ENCODE measurements at places on chromosomes 2 and 18.

- no peak for DNase-seq
These were observed 55.8 kb downstream of the ASXL2 start for GRCh38 chr2:25822190-25823117.

DNA sequence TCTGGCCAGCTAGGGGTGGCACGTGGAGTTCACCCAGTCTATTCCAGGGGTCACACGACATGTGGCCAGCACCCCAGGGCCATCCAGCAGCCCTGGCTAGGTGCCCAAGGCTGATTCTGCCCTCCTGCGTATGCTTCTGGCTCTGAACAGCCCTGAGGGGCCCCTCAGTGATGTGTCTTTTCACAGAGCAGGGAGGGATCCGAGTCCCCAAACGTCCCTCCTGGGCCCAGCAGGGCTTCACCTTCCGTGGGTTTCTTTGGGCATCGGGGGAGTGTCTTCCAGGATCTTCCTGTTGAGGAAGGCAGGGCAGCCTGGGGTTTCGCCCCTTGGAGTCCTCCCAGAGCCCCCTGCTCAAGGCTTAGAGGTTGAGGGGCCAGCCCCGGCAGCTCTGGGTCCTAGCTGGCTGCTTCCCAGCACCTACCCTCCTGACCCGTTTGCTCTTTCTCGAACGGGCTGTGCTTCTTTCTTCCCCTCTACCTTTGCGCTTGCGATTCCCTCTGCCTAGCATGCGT lies 165.9 kb downstream of the DYSF start:
- no peak for DNase-seq

DNA sequence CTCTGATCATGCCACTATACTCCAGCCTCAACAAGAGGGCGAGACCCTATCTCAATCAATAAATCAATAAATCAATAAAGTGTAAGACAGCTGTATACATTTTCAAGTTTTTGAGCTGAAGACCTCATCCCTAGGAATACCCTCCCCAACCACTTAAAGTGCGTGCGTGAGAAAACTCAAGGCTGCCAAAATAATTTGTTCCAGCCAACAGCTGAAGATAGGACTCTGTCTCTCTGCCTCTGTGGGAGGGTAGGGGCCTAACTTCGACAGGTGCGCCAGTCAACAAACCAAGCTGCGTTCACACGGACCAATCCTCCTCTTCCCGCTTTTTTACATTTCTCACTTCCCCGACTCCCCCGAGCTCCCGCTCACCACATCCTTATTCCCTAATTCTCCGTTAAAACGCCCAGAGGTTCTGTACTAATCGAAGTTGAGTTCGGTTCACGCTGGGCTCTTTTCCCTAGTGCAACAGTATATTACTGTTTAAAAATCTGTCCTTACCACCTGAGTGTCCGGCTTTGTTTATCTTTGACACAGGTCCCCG lies 618 bp downstream of the POLR2D start:
- peak; percentile 4 for DNase-seq

DNA sequence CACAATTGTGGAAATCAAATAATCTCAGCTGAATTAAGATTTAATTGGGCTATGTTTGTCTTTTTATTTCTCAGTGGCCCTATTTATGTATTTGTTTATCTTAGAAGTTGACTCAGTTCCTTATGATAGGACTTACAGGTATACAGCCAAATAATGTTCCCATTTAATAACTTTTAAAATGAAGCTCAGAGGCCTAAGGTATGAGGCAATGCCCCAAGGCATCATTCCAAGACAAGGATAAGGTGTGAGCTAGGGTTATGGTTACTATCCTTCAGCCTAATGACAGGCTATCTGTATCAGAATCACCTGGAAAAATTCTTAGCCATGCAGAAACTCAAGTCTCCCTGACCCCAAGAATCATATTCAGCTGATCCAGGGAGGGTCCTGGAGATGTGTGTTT lies 7.4 kb upstream of the NRBP1 start:
- DNase-seq, result no peak

DNA sequence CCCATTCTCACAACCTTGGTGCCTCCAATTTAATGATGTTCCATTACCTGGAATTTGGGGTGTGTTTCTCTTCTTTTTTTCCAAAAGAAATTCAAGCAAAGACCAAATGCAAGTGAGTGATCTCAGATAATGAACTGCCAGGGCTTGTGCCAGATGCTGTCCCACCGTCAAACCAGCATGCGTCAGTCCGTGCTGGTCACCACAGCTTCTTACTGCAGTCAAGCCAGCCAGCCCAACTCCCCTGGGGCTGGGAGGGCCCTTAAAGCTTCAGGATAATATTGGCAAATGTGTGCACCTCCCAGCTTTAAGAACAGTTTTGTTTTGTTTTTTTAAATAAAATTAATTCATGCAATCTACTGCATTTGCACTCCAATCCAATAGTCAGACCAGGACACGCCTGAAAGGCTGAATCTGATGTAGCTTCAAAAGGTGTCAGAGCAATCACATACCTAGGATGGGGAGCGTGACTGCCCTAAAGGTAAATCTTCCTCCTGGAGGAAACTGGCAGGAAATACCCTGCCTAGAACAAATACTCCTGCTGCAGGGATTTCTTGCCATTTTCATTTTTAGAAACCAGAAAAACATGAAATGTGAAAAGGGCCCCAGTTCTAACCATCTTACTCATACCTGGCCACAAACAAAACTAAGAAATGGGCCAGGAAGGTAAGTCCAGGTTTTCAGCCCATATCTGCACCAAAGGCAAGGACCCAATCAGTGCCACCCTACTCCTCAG lies 26.8 kb upstream of the SP3 start:
- peak; percentile 82 for DNase-seq

DNA sequence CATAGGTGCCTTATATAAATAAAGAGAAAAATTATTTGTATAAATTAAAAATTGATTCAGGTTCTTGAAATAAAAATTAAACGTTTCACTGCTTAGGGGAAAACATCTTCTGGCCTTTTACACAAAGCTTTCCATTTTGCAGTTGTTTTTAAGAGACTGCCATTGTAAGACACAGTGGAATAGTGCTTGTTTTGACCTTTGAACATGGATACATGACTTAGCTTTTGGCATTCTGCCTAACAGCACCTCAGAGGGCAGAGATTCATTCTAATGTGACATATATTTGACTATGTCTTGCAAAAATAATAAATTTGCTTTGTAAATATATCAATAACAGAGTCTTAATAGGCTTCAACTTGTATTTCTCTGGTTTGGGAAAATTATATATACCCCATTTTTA lies 142.1 kb downstream of the SLC4A10 start:
- no peak for DNase-seq

GRCh38 chr2:3959372-3959771 lies 256.0 kb downstream of the DCDC2C start:
- DNase-seq, result peak; percentile 46

DNA sequence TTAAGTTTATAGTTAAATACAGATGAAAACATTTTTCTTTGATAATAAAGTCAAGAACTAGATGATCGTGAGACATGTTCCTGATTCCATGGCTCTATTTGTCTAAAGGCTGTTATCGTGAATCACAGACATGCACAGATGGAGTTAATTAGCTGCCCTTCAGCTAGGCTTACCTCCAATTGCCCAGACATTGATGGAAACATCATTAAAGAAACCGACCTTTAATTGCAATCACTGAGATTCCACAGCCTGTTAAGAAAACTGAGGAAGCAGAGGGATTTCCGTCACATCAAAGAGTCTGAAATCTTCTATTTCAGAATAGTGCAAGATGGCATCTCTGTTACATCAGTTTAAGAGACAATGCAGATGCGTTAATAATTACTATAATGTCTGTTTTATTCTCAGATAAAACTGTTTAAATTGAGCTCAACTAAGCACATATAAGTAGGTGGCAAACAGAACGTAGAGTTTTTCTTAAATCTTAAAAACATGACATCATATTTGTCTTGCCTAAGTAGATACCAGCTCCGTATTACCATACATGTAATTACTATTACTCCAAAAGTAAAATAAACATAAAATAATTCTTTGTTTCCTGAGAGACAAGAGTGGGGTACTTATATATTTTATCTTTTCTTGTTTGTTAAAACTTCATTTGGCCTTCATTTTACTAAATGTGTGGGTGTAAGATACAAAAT lies 23.9 kb upstream of the CRACDL start:
- no peak for DNase-seq

GRCh38 chr18:69590150-69590549 lies 189.5 kb downstream of the DOK6 start:
- no peak for DNase-seq

- no peak for DNase-seq
These were observed 12.8 kb downstream of the NOSTRIN start for GRCh38 chr2:168814939-168815907.

GRCh38 chr2:213015387-213016165 lies 135.8 kb downstream of the IKZF2 start:
- no peak for DNase-seq
